ENCODE measurements at places on chromosomes 7 and 10.

- no peak for DNase-seq
Measured at GRCh38 chr10:25852364-25852941, 81.6 kb upstream of the MYO3A start.

- no peak for DNase-seq
Measured at GRCh38 chr7:91285696-91286355, 21.6 kb downstream of the FZD1 start.

DNA sequence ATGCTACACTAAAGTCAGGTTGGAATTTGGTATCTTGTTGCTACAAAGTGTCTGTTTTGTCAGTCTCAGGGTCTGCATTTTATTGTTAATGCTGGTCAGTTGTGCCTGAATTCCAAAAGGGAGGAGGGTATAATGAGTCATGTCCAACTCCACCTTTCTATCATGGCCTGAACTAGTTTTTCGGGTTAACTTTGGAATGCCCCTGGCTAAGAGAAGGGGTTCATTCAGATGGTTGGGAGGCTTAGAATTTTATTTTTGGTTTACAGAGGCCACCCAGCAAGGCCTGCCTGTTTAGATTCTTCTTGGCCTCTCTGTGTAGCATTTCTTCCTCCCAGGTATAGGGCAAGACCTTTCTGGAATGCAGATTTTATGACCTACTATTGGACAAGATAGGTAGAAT, 93.2 kb downstream of the SKIDA1 start:
- DNase-seq = no peak

GRCh38 chr10:117740691-117741222, 198.2 kb downstream of the EMX2 start:
- DNase-seq = no peak

DNA sequence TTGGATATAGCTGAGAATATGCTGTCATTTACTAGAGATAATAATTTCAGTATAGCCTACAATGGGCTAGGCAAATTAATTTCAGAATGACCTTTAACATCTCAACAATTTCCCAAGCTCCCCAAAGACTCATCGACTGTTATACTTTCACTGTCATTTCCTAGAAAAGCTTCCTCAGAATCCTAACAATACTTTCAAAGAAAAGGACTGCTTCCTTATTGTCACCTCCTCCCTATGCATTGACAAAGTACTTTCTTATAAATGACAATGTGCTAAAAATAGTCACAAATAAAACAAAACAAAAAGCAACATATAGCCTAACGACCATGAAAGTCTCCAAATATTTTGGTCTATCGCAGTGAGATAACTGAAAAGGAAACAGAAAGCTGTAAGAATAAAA, 272.6 kb downstream of the ELMO1 start:
- no peak for DNase-seq

DNA sequence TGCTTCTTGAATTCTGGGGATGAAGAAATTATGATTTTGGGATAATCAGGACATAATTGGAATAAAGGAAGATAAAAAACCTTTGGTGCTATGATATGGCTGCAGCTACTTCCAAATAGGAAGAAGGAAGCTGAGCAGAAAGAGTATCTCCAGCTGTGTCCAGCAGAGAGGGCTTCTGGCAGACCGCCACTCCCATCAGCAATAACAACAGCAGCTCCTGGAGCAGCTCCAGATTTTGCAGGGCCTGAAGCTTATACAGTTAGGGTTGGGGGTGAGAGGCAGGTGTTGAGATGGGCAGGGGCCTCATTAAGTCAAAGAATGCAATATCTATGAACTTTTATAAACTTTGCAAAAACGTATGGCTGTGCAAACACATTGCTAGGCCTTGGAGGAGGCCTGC, 62.3 kb downstream of the C10orf120 start:
- peak; percentile 43 for DNase-seq

GRCh38 chr10:50561816-50562215, 61.9 kb downstream of the SGMS1 start:
- no peak for DNase-seq

GRCh38 chr10:71590781-71591350, 128.7 kb downstream of the C10orf105 start:
- DNase-seq = no peak

DNA sequence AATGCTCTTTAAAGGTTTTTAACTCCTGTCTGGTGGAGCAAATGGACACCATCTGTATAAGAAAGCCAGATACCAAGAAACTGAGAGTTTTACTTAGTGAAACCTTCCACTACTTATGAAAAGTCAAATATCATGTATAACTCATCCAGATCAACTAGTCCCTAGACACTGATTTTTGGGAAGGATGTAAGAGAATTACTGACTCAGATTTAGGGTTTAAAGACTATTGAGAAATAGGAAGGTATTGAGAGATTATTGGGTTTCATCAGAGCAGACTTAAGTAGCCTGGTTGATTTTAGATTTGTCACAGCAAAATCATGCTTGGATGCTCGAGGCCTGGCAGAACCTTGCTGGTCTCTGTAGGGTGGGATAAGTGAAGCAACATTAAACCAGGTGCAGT, 3.1 kb downstream of the CSTF2T start:
- DNase-seq = no peak

GRCh38 chr7:111513566-111513965, 48.7 kb downstream of the IMMP2L start:
- no peak for DNase-seq

DNA sequence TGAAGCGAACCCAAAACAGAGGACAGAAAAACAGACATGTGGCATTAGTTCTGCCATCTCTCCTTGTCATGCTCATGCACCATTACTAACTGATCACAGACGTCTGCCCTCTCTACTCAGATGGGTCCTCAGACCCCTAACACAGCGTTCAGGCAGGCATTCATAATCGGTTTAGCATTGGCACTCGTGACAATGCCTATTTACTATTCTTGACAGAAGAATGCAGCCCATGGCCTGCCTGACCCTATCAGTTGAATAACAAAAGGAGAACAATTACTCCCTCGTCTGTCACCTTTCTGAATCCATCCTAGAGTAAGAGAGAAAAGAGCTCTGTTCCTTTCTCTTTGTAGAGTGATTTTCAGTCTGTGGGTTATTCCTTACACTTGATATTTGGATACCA, 194.6 kb upstream of the PHYHIPL start:
- DNase-seq = no peak

DNA sequence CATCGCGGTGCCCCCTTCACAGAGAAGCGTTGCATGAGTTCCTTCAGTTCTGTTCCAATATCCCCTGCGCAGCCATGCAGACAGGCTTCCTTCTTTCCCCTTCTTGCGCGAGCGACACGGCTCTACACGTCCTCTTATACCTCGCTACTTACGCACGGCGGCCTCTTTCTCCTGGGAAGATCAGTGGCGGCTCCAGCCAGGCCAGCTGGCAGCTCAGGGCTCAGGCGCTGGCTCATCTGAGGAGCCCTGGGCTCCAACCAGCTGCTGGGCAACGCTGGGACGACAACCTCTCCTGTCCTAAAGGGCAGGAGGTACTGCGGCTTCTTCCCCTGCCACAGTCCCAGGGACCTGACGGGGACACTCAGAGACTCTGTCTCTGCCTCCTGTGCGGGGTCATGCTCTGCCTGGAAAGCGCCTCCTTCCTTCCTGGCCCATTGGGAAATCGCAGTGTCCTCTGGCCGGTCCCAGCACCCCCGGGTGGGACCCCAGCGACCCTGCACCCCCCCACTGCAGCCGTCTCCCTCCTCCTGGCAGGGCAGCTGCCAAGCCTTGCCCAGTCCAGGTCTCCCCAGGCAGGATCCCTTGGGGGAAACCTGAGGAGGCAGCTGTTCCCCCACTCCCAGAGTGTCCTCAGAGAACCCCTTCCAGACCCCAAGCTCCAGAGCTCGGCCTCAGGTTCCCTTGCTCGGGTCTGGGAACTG, 5.0 kb upstream of the FAM20C start:
- DNase-seq = no peak

GRCh38 chr7:36653008-36653662, 71.2 kb downstream of the AOAH start:
- no peak for DNase-seq

GRCh38 chr7:78379148-78379547, 580.6 kb downstream of the PHTF2 start:
- DNase-seq = no peak

DNA sequence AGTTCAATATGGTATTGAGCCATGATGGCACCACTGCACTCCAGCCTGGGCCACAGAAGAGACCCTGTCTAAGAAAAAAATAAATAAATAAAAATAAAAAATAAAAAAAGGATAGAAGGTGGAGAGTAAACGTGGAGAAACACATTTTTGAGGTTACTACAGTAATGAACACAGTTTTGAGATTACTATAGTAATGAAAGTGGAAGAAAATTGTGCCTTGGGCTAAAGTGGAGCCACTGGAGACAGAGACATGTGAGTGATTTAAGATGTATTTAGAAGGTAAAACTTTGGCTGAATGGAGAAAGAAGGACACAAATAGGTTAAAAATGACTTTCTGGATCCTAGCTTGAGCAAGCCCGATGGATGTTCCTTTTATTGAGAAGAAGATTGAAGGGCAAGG, 76.8 kb downstream of the HGF start:
- DNase-seq = no peak

- no peak for DNase-seq
Measured at GRCh38 chr10:17403161-17403560, 51.2 kb downstream of the ST8SIA6 start.

- no peak for DNase-seq
Measured at GRCh38 chr10:96397902-96398301, 39.1 kb upstream of the OPALIN start.

DNA sequence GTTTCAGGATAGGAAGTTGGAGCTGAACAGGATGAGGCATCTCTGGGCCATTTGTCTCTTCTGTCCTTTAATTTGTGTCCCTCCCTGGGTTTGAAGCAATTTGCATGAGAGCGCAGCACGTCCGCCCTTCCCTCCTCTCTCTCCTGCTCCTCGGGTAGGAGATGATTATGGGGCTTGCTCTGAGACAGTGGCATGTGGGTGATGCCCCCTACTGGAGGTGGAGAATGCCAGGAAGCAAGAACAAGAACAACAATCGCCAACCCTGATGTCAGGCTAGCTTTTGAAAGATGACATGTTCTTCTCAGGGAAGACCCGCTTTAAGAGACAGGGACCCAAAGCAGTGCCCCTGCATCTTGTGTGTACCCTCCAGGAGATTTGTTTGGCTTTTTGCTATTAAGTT, 63.9 kb upstream of the LOXL4 start:
- no peak for DNase-seq

DNA sequence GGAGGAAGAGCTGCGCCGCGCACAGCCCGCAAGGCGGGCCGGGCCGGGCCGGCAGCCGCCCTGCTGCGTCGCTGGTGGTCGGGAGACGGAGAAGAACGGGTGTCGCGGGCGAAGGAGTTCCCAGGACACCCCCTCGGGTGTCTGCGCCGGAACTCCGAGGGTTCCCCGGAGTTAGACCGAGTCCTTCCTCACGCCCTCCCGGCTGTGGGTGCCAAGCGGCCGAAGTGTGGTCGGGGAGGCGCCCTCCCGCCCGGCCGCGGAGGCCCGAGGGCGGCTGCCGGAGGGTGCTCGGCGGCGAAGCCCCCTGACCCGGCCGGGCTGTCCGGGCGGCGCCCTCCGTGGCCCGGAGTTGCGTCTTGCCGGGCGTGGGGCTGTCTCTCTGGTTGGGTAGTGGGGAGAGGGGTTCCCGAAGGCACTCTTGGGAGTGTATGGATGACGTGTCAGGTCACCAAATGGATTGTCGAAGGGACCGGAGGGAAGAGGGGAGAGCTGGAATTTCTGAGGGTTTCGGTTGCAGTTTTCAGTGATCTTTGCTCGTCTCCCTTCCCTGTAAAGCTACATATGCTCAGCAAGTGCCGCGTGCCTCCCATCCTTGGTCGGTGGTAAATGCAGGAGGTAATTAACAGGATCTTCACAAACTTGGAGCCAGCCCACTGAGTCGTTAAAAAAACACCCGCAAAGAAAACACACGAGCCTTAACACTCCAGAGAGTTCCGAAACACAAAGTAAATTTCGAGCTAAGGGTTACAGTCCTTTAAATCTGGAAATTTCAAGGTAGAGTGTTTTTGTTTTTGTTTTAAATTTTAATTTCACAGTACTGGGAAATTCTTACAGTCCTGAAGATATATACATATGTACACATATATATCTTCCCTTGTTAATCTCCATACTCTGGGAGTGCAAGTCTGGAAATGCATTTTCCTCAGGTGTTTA, 871 bp downstream of the ST7 start:
- DNase-seq = peak; percentile 87

- DNase-seq = no peak
Measured at GRCh38 chr10:73448384-73448783, 15.0 kb upstream of the MSS51 start.

- DNase-seq = no peak
Measured at GRCh38 chr7:23514755-23515154, 17.0 kb downstream of the TRA2A start.

DNA sequence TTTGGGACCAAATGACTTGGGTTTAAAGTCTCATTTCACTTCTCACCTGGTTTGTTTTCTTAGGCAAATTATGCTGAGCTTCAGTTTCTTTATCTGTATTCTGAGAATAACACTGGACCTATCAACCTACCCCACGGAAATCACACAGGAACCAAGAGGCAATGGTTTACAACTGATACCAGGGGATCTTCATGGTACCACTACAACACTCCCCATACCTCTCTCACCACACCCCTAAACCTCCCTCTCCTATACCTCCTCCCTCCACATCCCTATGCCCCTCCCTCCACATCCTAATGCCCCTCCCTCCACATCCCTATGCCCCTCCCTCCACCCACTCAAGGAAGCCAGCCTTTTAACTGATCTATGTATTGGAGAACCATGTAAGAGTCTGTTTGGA, 9.9 kb downstream of the FAM204A start:
- DNase-seq = no peak

- DNase-seq = no peak
Measured at GRCh38 chr7:124183649-124184048, 150.8 kb upstream of the TMEM229A start.

GRCh38 chr10:124524991-124525653, 63.5 kb downstream of the LHPP start:
- no peak for DNase-seq

GRCh38 chr7:94195201-94195600, 191.0 kb upstream of the BET1 start:
- no peak for DNase-seq

- DNase-seq = no peak
Measured at GRCh38 chr7:36005293-36005692, 147.8 kb upstream of the EEPD1 start.

DNA sequence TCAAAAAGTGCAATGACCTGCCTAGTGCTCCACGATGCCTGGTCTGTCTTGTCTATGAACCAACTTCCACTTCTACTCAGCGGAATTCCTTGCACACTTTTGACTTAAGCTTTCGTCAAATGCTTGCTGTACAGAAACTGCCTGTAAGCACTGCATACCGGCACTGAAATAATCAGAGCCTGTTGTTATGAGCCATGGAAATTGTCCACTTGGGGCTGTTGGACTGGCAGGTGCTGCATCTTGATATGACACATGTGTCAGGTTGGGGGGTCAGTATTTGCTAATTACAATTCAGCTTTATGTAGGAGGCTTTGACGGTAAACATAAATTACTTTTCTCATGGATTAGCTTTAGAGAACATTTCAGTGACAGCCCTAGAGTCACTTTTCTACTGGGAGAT, 32.0 kb upstream of the KLF6 start:
- no peak for DNase-seq
